Activated T-cell treated with anti-CD3 and anti-CD28 coated beads, Interleukin-2, amount 50 U/mL, for 72 hours (primary cell): ENCODE measurements at places on chromosomes 3 and 15.

DNA sequence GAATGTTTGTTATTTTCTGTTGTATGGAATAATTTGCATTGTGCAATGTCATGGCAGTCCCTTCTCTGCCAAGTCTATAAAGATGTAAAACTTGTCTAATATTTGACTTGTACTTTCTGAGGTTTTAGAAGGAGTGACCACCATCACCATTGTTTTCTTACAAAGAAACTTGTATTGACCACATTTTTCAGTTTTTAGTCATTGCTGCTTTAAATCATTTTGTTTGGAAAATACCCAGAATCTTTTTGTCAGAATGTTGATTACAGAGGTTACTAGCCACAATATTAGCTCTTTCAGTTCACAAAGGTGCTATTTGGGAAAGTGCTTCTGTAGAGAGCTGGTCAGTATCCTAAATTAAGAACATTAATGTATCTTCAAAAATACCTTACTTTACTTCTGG is 532.4 kb upstream of the GBE1 start:
- DNase-seq = no peak

GRCh38 chr3:69568951-69569350 is 170.3 kb upstream of the MITF start:
- DNase-seq = no peak

- no peak for DNase-seq
Measured at GRCh38 chr3:192092388-192093005, 631.5 kb downstream of the PYDC2 start.

DNA sequence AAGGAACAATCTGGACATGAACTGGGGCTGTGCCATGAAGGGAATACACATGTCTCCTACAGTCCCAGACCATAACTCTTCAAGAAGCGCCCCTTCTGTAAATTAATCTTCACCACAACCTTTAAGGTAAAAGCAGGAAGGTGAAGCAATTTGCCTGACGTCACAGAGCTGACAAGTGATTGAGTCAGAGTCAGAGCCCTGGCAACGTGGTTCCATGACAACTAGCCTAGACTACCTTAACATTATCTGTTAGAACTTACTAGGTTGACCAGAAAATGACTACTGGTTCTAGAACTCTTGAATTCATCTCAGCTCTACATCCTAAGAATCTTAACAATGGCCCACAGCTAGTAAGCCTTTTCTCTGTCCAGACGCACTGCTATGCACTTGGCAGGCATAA is 124.6 kb downstream of the NTRK3 start:
- peak; percentile 4 for DNase-seq

DNA sequence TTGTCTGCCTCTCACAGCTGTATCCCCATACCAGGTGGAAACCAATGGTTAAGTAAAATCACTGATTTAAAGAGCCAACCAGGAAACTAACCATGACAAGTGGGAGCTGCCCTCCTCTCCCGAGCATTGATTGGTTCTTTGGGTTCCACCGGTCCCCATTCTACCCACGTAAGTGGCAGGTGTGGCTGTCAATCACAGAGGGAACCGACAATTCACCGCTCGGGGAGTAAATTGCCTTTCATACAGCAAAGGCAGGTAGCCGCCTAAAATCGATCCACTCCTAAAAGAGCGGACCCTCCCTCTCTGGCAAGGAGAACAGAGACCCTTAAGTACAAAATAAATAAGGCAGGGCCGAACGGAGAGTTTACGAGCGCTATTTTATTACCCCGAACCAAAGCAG is 1.2 kb downstream of the ERC2 start:
- DNase-seq = peak; percentile 63

- no peak for DNase-seq
Measured at GRCh38 chr3:10950476-10951294, 41.9 kb upstream of the SLC6A1 start.

DNA sequence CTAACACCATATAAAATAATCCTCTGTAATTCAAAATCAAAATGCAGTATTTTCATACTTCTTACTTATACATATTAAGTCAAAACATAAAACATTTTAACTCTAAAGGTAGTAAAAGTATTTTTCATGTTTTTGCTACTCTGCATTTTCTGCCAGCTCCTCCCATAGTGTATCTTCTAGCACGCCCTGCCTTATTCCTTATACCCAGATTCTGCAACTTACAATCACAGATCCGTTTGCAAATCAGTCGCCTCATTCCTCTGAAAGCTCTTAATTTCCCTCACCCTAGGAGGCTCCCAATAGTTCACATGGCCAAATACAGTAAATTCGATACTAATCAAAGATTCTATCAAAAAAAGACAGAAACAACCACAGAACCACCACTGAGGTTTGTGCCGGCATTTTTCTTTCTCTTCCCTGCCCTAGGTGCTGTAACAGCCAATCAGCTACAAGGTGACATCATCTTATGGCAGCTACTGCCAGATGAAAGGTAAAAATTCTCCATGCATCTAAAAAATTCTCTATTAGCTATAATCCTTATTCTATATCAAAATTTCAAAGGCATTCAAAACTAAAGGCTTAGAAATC is 72.9 kb downstream of the CLASP2 start:
- DNase-seq = peak; percentile 26

GRCh38 chr3:56837196-56837955 is 35.6 kb upstream of the ARHGEF3 start:
- DNase-seq = no peak

DNA sequence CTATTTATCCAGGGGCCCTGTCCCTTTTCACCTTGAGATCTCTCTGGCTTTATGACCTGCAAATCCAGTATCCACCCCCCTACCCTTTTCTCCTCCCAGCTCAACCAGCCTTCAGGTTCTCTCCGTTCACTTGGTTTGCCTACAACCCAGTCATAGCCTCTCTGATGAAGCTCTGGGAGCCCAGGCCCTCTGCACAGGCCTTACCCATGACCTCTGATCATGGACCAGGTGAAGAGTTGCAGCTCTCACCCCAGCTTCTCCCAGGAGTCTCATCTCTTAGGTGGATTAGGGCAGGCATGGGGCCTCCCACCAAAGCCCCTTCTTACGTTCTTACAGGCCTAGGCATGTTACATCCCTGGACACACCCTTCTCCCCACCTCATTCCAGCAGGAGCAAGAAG is 59.8 kb downstream of the EXOG start:
- no peak for DNase-seq

- no peak for DNase-seq
Measured at GRCh38 chr3:185508335-185508991, 9.6 kb upstream of the TMEM41A start.

DNA sequence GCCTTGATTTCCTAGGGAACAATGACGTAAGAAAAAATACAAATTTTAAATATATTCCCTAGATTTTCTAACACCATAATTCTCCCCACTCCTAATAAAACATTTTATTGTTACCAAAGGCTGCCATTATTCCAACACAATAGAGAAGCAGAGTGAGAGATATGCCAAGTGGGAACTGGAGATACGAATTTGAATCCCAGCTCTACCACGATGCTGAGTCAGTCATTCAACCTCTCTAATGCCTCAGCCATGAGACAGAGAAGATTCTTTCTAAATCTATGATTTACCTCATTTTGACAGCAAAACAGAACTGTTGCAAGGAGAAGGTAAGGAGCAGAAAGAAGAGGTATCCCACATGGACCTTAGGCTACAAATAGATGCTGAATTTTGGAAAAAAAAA is 112.5 kb downstream of the IGF2BP2 start:
- DNase-seq = no peak

- no peak for DNase-seq
Measured at GRCh38 chr3:131988209-131988608, 46.6 kb downstream of the CPNE4 start.

DNA sequence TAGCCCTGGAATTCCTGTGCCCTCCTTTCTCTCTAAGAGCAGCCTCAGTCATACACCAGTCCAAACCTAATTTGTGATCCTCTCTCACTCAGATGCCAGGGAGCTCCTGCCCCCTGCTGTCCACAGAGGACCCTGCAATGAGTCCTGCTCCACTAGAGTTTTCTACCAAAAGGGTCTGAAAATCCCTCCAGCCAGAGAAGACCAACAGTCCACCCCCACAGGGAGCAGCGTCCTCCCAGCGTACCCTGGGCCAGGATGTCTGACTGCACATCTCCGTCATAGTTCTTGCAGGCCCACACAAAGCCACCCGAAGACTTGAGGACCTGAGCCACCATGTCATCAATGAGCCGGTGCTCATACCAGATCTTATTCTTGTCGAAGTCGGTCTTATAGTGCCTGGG is 15.4 kb downstream of the IDH2 start:
- DNase-seq = peak; percentile 66

GRCh38 chr3:183508821-183509220 is 46.7 kb downstream of the KLHL6 start:
- no peak for DNase-seq

DNA sequence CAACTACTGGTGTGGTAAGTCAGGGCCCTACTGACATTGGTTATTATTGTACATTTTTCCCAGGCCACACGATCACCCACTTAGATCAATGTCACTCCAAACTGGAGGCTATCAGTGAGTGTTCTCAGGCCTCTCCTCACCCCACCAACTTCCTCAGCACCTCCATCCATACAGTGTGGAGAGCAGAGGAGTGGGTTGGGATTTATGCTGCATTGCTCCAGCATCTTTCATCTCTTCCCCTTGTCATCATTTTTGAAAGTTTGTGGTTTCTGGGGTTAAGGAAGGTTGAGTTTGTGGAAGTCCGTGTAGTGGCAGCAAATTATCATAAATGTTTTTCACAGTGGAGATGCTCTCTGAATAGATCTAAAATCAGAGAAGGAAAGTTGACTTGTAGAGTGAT is 60.2 kb downstream of the TLNRD1 start:
- DNase-seq = no peak

DNA sequence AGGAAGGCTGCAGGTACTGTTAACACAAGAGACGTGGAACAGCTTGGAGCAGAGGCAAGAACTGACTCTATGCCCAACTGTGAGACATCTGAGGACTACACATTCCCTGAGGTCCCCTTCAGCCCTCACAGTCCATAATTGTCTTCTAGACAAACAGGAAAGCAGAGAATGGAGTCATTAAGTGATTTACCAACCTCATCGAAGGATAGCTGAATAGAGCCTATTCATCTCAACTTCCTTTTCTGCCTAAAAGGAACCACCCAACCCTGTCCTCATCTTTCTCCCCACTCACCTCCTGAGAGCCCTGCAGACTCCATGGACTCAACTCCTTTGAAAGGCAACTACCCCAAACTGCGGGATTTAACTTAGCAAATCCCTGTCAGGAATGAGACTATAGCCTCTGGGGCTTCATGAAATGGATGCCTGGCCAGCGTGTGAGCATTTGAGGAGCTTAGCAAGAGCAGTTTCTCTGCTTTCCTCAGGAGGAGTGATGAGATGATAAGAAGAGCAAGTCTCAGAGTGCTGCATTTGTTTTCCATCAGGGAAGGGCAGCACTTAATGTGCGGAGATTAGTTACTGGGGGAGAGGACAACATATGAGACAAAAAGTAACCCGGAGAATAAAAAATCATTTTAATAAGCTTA is 61.5 kb upstream of the FILIP1L start:
- DNase-seq = no peak

- no peak for DNase-seq
Measured at GRCh38 chr3:140216249-140216648, 281.3 kb downstream of the CLSTN2 start.

DNA sequence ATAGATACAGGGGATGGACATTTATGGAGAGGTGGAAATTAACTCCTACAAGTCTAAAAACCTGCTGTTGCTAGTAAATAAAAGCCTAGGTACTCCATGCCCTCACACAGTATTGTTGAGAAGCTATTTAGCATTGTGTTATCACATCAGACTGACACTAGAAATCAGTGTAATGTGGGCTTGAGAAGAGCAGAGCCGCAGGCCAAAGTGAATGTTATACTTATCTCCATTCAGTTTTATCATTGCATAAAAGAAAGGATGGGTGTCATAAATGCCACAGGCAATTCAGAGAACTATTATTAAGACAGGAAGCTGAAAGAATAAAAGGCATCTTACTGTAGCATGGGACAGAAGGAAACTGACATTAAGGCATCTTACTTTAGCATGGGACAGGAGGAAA is 13.7 kb upstream of the ISLR start:
- no peak for DNase-seq

GRCh38 chr3:171219258-171219657 is 192.7 kb upstream of the SLC2A2 start:
- no peak for DNase-seq

DNA sequence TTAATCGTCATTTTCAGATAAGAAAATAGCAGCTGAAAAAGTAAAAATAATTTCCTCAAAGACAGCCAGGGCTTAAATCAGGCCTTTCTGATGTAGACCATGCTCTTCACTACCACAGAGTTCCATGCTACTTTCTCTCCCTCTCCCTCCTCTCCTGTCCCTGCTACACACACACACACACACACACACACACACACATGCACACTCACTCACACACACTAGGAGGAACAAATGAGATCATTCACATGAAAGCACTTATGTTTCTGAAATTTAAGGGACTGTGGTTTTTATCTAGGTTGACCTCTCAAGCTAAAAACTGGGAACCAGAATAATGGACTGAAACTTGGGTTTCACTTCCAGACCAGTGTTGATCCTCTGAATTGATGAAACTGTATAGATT is 4.1 kb upstream of the PSMA4 start:
- no peak for DNase-seq

DNA sequence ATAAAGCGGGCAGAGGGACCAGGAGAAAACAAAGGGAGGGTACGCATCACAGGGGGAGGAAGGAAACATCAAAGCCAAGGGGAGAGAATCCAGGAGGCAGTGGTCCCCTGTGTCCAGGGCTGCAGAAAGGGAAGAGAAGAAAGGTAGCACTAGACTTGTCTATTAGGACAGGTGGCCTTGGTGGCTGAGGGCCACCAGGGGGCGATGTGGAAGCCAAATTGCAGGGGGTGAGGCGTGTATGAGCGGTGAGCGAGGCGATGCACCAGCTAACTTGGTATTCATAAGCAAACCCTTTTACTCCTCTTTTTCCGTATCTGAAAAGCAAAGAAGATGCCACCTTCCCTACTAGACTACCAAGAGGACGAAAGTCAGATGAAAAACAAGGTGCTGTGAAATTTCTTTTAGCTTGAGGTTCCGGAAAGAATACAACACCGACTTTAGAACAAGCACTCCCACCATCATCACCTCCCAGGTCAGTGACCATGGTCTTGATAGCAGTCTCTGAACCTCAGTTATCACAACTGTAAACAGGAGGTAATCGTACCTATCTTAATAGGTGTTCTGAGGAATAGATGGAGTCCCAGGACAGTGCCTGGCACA is 654.4 kb upstream of the ADAMTS9 start:
- DNase-seq = peak; percentile 11

- DNase-seq = no peak
Measured at GRCh38 chr3:4763604-4764247, 215.5 kb upstream of the BHLHE40 start.

GRCh38 chr3:195555110-195555509 is 12.0 kb upstream of the PPP1R2 start:
- DNase-seq = peak; percentile 55

GRCh38 chr3:66922058-66922457 is 76.0 kb upstream of the KBTBD8 start:
- DNase-seq = no peak

DNA sequence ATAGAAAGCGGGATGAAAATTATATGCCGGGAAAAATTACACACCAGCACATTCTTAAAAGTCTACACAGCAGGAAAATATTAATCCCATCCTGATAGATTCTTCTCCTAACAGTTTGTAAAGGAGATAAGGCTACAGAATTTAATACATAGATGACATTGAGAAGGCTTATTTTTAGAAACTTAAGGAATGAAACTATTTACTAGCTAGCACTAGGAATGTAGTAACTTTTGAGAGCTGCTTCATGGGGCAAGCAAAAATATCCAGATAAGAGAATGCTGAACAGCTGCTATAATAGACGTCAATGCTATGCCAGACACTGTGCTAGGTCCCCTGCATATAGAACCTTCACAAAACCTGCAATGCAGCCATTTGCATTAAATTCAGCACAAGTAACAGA is 912.7 kb upstream of the NR2F2 start:
- no peak for DNase-seq
